Right ventricle myocardium superior (tissue), 1 donor: ENCODE measurements at places on chromosomes 7 and 10.
A peak's percentile ranks its signal among the peaks of the same experiment; 100 is the strongest.

GRCh38 chr10:116984202-116984990 lies 20.6 kb downstream of the SHTN1 start:
- no peak for DNase-seq

- no peak for DNase-seq
These were observed 28.1 kb upstream of the LRRC4 start for GRCh38 chr7:128059143-128059988.

- no peak for DNase-seq
These were observed 14.6 kb downstream of the RSBN1L start for GRCh38 chr7:77710861-77711260.

GRCh38 chr10:10020945-10021344 lies 996.7 kb upstream of the CELF2 start:
- DNase-seq = no peak

DNA sequence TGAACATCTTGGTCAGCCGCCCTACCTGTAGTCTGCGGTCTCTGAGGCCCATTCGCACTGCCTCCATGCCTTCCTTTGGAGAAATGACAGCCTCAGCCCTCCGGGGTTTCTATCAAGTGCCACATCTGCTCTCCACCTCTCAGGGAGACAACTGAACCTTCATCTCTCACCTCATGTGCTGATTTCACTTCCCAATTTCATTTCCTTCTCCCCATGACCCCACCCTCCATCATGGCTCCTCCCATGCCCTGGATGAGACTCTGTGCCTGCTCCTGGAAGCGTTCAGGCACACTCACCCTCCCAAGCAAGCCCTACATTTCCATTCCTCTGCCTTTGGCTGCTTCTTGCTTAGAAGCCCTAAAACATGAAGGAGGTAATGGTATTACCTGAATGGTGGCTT lies 7.8 kb upstream of the SCD start:
- no peak for DNase-seq

GRCh38 chr7:115033917-115034459 lies 112.1 kb downstream of the MDFIC start:
- DNase-seq = no peak

DNA sequence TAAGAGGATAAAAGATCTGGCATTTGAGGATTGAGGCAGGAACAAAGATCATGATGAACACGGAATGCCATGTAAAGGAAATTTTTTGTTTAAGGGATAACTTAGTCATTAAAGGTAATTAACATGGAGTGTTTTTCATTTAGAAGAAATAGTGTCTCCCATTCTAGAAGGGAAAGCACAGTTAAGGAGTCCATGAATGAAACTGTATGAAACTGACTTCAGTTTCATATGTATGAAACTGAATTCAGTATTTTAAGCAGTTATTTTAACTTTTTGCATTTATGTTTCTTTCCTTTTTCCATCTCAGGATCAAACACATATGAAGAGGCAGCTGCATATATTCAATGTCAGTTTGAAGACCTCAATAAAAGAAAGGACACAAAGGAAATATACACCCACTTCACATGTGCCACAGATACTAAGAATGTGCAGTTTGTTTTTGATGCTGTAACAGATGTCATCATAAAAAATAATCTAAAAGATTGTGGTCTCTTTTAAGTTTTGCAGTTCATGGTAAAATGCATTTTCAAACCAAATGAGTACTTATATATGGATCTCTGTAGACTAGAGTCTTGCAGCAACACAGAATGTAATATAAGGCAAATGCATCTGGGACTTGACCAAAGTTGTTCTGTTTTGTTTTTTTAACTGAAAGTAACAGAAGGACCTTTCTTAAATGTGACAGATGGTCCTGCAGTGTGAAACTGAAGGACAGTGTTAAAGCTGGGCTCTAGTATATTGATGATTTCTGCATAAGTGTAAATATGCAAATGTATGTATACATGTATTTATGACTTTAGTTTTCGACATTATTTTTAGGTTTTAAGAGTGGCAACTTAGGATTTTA lies 82.6 kb downstream of the GNAI1 start:
- DNase-seq = no peak

DNA sequence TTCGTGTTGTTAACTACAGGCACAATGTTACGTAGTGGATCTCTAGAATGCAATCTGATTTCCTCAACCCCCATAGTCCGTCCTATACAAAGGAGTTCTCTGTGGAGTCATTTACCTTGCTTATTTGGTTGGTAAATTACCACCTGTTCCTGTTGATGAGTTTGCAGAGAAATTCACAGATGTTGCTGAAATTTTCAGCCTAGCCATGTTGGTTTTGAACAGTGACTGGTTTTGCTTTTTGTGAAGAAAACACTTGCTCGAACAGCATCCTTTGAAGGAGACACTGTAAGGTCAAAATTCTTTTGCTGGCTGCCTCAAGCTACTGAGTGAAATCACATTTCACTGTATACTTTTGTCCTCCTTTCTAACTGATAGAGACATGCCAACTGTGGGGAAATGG lies 15.4 kb upstream of the PRKCQ start:
- DNase-seq = no peak

DNA sequence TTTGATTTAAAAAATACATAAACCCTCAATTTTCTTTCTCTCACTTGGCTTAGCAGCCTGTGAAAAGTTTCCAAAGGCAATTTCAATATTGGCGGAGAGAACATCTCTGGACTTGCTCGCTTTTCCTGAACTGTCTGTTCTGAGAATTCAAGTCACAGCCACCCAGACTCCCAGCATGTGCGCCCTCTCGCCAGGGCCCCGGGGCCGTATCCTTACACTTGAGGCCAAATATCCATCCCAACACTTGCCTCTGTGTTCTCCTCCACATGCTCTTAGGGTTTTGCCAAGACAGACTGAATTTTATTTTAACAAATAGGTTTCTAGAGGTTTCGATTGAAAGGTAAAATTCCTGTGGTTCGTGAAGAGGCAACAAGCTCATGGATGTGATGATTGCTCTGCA lies 111.5 kb upstream of the GPR26 start:
- DNase-seq = no peak

- DNase-seq = no peak
These were observed 263.6 kb downstream of the PHTF2 start for GRCh38 chr7:78062214-78062613.

DNA sequence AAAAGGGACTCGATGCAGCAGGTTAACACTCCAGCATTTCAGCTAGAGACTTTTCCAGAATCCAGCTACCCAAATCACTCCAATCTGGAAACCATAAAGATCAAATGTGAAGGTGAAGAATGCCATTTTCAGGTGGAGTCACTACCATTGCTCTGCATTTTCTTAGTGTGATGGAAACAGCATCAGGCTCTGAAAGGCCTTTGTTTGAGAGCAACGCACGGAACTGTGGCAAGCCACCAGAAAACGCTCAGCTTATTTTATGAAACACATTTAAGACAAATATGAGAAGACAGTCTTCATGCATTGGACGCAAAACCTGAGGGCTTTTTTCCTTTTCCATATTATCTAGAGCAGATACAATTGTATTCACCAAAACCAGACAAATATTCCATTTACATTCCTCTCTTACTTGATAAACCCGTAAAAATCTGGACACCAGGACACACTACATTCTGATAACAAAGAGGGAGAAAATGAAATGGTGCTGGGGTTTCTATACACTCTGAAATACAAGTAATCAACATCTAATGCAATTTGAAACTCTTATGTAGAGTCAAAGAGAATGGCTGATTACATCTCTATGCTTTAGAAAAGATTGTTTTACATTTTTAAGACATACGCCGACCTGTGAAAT lies 99.1 kb downstream of the NRP1 start:
- DNase-seq = no peak

DNA sequence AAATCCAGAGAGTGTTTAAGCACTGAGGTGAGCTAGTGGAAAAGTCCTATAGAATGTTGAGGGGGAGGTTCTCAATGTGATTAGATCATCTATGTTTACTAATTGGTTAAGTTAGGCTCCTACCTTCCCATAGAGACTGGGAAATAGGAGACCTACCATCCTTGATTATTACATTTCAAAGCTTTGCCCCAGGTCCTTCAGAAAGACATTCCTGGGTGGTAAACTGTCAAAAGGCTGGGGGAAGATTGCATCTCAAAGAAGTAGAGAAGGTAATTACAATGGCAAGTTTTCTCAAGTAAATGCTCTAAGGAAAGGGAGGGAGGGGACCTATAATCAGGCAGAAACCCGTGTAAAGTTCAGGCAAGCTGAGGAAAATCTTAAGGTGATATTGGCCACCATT lies 247.8 kb upstream of the SMIM30 start:
- no peak for DNase-seq

DNA sequence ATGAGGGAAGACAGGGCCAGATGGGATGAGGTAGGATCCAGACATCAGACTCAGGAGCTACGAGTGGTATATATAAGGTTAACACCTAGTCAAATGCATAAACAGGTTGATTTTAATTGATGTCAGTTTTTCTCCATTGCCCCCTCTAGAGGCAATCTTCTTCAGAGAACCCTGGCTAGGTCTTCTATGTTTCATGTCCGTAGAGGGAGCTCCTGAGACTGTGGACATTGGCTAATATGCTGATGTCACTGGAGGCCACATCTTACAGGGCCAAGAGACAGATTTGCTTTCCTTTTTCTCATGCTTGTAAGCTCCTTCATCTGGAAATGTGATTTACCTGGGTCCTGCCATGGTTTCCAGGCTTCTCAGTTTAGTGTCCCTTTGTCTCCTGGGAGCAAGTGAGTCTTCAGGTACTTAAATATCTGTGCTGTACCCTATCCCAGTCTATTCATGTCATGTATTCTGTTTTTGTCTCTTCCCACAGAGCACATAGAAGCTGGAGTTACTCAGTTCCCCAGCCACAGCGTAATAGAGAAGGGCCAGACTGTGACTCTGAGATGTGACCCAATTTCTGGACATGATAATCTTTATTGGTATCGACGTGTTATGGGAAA lies 161.6 kb upstream of the PRSS1 start:
- no peak for DNase-seq

- no peak for DNase-seq
These were observed 324.8 kb downstream of the SFMBT2 start for GRCh38 chr10:7085913-7086589.

DNA sequence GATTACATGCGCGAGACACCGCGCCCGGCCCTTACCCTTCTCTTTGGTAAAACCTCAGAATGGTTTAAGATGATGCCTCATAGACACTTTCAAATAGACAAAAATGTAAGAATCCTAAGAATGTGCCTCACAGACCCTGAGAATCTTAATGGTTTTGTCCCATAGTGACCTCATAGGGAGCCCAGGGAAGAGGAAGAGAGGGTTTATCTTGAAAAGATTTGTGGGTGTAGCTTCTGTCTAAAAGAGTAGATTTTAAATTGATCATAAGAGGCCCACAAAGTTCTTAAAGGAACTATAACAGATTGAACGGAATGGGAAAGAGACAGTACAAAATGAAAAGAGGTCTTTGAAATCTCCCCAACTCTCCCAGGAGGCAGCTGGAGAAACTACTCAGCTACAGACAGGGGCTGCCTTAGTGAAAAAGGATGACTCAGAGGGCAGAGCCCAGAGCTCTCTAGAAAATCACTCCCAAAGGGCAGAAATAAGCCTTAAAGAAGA lies 220.6 kb downstream of the ADRA2A start:
- no peak for DNase-seq

GRCh38 chr7:99379043-99379577 lies 4.6 kb downstream of the ARPC1B start:
- peak; percentile 80 for DNase-seq

- no peak for DNase-seq
These were observed 169.4 kb downstream of the KIAA1217 start for GRCh38 chr10:24378126-24378920.

GRCh38 chr10:97131181-97131628 lies 54.6 kb downstream of the SLIT1 start:
- DNase-seq = no peak

GRCh38 chr7:96248405-96248804 lies 73.5 kb downstream of the SLC25A13 start:
- DNase-seq = no peak

- no peak for DNase-seq
These were observed 129.9 kb downstream of the WDR37 start for GRCh38 chr10:1185911-1186682.

- DNase-seq = no peak
These were observed 97.4 kb downstream of the ZRANB1 start for GRCh38 chr10:125039354-125039769.

DNA sequence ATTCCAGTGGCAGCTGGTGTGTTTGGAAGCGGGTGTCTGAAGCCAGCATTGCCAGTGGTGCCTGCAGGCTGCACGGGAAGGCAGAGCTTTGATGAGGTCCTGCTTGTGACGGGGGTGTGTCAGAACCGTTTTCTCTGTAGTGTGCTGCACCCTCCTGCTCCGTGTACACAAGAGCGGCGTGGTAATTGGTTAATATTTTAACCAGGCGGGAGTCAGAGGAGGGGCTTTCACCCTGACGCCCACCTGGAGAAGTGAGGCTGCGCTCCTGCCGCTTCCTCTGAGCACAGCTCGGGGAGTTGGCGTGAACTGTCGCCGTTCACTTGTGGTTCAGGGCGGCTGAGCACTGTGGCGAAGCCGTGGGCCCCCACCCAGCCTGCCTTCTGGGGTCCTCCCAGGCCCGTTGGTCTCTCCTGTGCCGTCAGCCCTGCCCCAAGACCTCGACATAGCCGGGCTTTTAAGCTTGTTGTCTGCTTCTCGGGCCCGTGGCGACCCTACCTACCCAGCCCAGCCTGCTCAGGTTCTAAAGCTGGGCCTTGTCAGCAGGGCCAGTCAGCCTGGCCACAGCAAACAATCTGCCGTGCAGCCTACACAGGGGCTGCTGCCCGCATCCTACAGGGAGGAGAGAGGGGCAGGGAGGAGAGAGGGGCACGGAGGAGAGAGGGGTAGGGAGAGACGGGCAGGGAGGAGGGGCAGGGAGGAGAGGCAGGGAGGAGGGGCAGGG lies 11.6 kb downstream of the NKX6-2 start:
- no peak for DNase-seq

GRCh38 chr7:25427721-25428120 lies 199.4 kb upstream of the NPVF start:
- no peak for DNase-seq

- no peak for DNase-seq
These were observed 636.2 kb upstream of the LRRN3 start for GRCh38 chr7:110454713-110455112.

DNA sequence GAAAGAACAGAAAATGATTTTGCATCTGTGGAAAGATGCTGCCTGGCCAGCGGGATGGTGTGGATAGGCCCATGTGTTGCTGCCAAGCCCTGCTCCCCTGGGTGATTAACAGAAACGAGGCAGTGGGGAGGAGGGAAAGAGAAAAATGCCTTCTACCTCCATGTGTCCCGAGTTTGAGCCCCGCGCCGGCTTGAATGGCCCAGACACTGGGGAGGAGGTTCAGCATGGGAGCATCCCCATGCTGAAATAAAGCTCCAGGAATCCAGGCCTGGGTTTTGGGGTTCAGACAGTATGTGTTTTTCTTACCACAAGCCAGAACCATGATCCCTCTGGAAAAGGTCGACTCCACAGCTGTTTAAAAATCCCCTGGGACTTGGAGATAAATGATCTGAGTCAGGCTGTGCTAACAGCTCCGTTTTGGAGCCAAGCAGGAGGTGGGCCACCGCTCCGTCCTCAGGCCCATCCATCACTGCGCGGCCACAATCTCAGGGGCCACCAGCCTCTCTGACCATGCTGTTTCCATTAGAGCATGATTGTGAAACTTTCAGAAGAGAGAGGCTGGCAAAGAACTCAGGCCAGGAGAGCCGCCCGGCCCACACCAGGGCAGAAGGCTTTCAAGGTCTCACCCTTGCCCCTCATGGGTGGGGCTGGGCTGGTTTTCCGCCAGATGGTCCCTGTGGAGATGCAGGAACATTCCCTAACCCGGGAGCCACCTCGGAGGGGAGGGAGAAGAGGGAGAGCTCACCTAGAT lies 299.7 kb downstream of the ZEB1 start:
- DNase-seq = peak; percentile 80

- DNase-seq = no peak
These were observed 184.5 kb upstream of the NFE2L3 start for GRCh38 chr7:25967278-25968204.

GRCh38 chr10:101565370-101565900 lies 22.6 kb downstream of the POLL start:
- DNase-seq = peak; percentile 2
